ENCODE measurements at places on chromosomes 6 and 20.

DNA sequence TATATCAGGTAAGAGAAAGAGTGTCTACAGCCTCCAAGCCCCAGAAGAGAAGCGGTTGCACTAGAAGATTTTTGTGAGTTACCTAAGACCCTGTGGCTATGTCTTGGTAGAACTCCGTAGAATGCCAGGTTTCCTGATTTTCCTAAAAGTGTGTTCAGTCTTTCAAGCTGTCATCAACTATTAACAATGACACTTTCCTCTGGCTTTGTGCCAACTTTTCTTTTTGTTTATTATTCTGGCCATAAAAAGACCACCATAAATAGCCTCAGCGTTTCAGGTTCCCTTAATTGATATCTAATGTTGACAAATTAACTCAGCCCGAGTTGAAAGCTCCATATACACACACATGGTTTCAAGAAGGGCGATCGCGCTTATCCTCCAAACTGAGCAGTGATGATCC lies 1.2 kb downstream of the PAK5 start:
- peak; percentile 0 for DNase-seq

- DNase-seq, result no peak
Measured at GRCh38 chr20:56504373-56505005, 20.1 kb upstream of the FAM209A start.

DNA sequence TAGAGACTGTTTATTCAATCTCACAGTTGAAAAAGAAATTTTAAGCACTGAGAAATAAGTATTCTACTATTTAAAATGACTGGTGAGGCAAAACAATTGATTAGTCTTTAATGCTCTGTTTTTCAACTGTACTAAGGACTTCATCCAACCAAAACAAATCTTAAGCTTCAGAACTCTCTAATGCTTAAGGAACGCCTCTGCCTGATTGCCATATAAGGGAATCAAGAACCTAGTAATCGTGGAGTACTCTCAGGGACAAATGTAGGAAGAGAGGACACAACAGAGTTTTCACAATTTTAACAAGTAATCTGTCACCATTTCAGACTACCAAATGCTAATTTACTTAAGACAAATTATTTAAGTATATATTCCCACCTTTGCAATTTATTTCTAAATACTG lies 16.1 kb downstream of the FBXO30 start:
- DNase-seq, result peak; percentile 45

DNA sequence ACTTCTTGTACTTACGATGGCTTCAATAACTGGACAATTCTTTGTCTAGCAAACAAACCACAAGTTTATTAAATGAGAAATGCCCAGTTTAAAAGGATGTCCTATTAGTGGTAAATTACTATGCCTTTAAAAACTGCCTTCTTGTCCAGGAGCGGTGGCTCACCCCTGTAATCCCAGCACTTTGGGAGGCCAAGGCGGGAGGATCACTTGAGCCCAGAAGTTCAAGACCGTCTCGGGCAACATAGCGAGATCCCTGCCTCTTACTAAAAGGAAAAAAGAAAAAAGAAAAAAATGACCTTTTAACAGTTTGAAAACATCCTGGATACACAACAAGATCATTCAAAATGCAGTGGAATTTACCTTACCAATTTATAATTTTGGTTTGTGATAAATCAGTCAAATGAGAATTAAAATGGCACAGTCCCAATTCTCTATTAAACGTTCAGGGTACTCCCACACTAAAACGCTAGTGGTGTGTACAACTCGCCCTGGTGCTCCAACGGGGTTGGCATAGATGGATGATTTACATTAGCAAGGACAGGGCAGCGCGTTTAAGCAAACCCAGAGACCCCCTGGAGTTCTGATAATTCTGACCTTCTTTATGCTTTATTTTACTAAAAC lies 2.3 kb downstream of the ZBTB2 start:
- no peak for DNase-seq

GRCh38 chr6:128519931-128520435 lies 416 bp downstream of the PTPRK start:
- peak; percentile 68 for DNase-seq

GRCh38 chr6:93235775-93236174 lies 183.6 kb downstream of the EPHA7 start:
- DNase-seq, result no peak

GRCh38 chr6:161226009-161226964 lies 47.6 kb downstream of the AGPAT4 start:
- DNase-seq, result no peak

GRCh38 chr20:54061101-54061881 lies 9.1 kb downstream of the BCAS1 start:
- DNase-seq, result peak; percentile 76

DNA sequence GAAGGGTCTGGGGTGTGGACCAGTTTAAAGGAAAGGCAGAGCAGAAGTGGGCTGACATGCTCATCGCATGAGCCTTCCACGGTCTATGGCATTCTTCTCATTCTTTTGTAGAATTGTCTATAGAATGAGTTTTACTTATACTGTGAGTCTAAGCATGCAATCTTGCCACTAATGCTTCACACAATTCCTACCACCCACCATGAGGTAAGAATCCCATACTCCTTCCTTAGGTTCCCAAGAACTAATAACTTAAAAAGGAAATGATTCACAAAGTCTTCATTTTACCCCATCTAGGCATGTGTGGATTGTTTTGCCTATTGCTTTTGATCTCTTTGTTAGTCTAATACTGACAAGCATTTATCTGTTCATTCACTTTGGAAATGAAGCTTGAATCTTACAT lies 195.2 kb downstream of the LY86 start:
- no peak for DNase-seq

DNA sequence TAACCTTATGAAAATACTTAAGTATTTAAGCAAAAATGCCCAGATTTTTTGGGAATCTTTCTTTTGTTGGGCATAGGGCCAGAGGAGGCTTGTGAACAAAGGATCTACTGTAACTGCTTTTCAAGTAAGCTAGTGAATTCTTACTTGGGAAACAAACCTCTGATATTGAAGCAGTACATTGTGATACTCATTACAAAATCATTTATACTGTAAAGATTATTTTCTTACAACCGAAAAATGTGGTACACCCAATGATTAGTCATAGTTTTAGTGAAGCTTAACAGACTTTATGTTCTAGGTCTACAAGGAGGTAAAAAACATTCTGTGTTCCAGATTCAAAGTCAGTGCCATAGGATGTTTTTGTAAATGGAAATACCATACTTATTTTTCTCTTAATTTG lies 272.9 kb upstream of the KCNQ5 start:
- peak; percentile 46 for DNase-seq

GRCh38 chr20:64219202-64219601 lies 36.3 kb upstream of the PCMTD2 start:
- DNase-seq, result no peak

DNA sequence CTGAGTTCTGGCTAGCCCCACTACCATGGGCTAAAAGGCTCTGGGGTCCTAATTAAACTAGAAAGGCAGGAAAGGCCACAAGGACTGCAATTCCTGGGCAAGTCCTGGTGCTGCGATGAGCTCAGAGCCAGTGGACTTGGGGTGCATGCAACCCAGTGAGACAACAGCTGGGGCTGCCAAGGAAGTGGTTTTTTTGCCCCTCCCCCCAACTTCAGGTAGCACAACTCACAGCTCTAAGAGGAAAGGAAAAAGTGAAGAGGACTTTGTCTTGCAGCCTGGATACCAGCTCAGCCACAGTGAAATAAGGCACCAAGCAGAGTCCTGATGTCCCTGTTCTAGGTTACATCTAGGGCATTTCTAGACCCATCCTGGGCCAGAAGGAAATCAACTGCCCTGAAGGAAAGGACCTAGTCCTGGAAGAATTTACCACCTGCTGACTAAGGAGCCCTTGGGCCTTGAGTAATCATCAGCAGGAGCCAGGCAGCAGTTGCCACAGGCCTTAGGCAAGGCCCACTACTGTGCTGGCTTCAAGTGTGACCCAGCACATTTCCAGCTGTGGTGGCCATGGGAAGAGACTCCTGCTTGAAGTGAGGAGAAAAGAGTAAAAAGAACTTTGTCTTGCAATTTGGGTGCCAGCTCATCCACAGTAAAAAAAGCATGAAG lies 358.4 kb downstream of the BTBD3 start:
- no peak for DNase-seq

GRCh38 chr6:166950443-166950821 lies 5.9 kb downstream of the RNASET2 start:
- no peak for DNase-seq

DNA sequence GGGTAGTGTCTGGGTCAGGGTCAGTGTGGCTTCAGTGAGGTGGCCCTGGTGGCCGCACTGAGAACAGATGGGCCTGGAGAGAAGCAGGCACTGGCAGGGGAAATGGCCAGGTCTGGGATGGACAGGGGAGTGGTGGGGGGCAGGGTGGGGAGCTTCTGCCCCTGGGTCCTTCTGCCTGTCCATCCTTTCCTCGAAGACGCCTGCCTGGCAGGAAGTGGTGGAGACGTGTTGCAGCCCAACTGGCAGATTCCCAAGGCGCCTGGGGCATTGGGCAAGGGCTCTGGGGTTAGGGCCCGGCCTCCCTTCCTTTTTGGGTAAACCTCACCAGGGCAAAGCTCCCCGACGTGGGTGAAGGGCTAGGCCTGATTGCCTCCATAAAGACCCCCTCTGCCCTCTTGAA lies 10.4 kb downstream of the SRC start:
- DNase-seq, result no peak

- peak; percentile 69 for DNase-seq
Measured at GRCh38 chr6:108114841-108115597, 40.5 kb upstream of the OSTM1 start.

GRCh38 chr20:48818481-48818987 lies 9.3 kb downstream of the PREX1 start:
- no peak for DNase-seq

- peak; percentile 3 for DNase-seq
Measured at GRCh38 chr6:167485186-167485978, 160.5 kb downstream of the TTLL2 start.

GRCh38 chr6:144602523-144603180 lies 317.5 kb downstream of the UTRN start:
- DNase-seq, result no peak

- no peak for DNase-seq
Measured at GRCh38 chr20:47306095-47306494, 50.4 kb downstream of the ZMYND8 start.

- no peak for DNase-seq
Measured at GRCh38 chr20:41956338-41957074, 338.3 kb upstream of the CHD6 start.

DNA sequence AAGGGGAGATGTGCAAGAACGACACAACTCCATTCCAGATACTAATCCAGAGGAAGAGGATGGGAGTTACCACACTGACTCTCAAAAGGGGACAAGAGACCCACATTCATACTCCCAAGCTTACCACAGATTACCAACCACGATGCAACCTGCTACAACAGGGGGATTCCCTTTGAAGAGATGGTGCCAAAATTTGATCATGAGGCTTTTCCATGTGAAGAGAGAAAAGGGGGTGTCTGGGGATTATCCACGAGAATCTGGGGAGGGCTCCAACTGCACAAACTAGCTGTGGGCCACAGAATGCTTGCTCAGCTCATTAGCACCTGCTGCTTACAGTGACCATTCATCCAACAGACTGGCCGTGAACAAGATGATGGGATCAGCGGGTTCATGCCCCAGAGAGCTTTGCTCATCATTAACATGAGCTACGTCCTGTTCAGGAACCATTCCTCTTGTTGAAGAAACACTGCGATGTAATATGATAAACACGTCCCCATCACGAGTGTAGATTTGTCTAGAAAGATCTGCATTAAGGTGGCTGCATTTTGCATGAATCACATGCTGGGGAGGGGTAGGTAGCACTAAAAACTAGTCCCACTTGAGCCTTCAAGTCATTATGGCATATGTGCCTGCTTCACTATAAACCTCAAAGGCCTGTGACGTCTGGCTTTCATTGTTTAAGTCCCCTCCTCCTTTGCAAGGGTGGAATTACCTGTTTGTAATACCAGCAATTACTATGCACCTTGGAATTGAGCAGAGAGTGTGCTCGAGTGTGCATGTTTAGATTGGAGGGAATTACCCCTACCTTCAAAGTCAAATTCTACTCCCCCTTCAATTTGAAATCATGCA lies 4.0 kb downstream of the PLAGL2 start:
- no peak for DNase-seq

DNA sequence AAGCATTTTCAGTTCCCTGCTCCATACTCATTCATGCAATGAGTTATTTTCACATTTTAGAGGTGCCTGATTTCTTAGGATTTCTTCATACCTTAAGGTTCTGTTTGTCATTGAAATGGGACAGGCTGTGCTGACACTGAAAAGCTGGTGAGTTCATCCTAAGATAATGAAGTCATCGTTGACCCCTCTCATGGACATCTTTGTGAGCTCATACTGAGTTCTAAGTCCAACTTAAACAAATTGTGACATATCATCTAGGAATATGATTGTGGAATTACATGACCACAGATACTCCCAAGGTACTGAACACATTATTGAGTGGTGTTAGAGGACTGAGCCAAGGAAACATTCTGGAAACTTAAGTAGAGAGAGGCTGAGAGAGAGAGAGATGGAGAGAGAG lies 224.8 kb upstream of the JAG1 start:
- peak; percentile 50 for DNase-seq

DNA sequence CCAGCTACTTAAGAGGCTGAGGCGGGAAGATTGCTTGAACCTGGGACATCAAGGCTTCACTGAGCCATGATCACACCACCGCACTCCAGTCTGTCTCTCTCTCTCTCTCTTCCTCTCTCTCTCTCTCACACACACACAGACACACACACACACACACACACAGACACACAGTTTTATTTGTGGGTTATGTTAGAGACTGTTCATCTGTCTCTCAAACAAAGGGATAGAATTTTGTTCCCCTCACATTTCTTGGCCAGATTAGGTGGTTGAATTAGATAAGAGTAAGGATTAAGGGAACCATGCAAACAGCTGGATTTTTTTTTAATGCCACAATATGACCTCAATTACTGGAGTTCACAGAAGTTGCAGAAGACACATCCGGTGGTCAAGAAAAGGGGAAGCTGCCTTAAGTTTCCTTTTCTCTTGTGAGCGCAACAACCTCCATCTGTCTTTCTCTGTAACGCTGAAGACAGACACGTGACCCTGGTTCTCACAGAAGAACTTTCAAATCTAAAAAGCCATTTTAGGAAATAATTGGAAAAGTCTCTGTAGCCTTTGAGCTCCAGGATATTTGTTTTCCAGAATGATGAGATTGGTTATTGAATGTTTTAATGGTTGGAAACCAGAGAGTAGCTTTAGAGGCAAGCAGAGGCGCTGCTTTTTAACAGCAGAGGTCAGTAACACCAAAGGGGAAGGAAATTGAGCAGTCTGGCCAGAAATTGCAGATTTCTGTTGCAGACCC lies 32.9 kb upstream of the LGSN start:
- DNase-seq, result peak; percentile 73

- DNase-seq, result no peak
Measured at GRCh38 chr6:90238496-90239266, 58.0 kb downstream of the BACH2 start.

- DNase-seq, result no peak
Measured at GRCh38 chr6:25895771-25896170, 21.7 kb upstream of the SLC17A3 start.

Data from fibroblast of the aortic adventitia (primary cell).